ENCODE measurements at places on chromosomes 7 and 10.

DNA sequence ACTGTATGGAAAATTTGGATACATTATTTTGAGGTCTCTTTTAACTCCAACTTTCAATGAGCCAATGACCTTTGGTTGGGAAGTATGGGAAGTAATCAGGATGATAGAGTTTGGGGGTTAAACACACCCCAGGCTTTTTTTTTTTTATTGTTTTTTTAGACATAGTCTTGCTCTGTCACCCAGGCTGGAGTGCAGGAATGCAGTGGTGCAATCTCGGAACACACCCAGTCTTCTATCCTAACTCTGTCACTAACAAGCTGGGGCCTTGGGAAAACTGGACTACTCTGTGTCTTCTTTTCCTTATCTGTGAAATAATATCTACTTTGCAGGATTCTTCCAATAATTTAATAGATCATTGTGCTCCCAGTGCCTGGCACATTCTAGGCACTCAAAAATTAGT lies 37.6 kb upstream of the AGBL3 start:
- DNase-seq, result no peak

- DNase-seq, result no peak
Observed at GRCh38 chr10:130492266-130492934, 356.2 kb downstream of the GLRX3 start.

- no peak for DNase-seq
Observed at GRCh38 chr7:66696774-66697191, 43.8 kb upstream of the RABGEF1 start.

DNA sequence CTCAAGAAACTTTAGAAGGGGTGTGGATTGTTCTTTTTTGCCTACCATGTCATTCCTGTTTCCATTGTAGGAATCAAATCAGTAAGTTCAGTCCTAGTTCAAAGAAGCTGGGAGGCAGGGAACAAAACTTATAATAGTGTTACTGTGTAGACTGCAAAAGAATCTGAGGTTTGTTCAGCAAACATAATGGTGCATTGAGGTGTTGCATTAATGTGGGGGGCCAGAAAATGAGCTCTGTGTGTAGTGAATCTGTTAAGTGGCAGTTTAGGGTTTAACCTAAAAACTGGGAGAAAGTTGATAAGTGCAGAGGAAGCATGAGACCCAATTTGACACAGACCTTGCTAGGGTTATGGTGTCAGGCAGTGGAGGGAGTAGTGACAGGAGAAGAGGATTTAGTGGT lies 197.7 kb downstream of the SUGCT start:
- no peak for DNase-seq

GRCh38 chr10:52597189-52597863 lies 175.3 kb downstream of the MBL2 start:
- no peak for DNase-seq

DNA sequence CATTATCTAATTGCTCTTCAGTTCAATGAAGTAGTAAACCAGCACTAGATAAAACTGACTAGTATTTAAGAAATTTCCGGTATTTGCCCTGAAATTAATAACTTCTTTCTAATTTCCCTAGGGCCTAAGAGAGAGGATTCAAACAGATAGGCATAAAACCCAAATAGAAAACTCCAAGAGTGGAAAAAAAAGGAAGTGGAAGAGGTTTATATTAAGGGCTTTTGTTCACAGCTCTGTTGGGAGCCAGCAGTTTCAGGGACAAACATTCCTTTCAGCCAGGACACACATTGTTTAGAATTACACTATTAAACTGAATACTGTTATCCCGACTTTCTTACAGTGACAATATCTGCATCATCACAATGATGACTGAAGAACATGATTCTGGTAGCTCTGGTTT lies 3.6 kb downstream of the ODAD2 start:
- no peak for DNase-seq

DNA sequence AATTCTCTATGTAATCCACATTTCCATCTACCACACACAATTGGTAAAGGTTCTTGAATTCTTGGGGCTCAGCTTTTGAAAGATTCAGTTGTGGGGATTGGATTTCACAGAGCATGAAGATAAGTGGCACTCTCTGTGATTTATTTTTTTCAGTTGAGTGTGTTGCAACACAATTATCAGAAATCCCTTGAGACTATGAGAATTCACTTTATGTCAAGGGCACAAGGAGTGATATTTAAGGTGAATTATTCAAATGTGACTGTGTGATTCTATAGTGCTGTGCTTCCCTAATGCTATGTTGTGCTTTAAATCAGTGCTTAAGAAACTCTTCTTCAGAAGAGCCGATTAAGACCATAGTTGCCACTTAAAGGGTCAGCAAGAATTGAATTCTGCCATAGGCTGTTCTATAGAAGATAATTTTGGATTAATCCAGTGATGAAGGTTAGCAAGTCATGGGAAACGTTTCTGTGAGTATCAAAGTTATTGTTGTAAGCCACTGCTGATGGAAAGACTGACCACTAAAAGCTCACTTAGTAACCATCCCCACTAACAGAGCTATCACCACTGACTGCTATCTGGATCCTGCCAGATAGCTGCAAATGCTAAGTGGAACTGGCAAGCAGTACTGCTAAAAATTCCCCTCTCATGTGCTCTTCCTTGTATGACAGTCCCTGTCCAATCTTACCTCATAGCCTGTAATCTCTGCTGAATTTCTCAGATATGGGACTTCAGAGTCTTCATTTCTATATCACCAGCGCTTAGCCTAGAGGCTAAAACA lies 134.0 kb upstream of the SEMA3D start:
- no peak for DNase-seq

GRCh38 chr10:93313798-93314197 lies 168.3 kb downstream of the MYOF start:
- no peak for DNase-seq

DNA sequence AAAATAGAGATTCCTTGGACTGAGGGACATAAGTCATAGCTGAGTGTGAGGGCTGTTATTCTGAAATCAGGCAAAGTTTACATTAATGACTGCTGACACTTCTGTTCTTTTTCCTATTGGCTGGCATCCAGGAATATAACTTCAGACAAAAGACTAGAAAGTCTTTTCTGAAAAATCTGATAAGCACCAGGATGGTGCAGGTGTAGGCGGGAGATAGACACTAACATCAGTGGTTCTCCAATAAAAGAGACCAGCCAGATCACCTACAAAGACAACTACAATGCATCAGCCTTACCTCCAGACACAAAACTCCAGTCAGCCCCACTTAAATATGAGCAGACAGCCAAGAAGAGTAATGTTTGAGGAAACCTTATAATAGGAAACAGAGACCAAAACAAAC lies 168.3 kb upstream of the LRGUK start:
- no peak for DNase-seq

GRCh38 chr7:18429547-18429946 lies 66.0 kb upstream of the HDAC9 start:
- DNase-seq, result peak; percentile 55

- no peak for DNase-seq
Observed at GRCh38 chr7:101378751-101379174, 16.1 kb downstream of the COL26A1 start.

DNA sequence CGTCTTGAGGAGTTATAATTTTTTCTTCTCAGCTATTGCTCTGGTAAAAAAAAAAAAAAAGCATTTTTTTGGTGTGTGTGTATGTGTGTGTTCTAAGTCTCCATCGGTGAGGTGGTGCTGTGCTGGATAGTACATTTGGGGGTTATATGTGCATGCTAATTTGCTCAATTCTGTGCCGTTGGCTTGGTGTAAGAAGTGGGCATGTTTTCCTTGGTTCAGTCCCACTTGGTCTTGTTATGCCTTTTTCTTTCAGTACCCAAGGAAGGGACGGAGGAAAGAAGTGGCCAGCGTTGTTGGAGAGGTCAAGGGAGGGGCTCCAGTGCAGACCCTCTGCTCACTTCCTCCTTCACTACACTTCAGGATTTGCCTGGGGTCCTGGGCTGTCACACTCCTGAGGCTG lies 20.4 kb downstream of the LRMDA start:
- DNase-seq, result no peak

GRCh38 chr7:130882396-130882795 lies 148.4 kb upstream of the KLF14 start:
- DNase-seq, result no peak

GRCh38 chr7:103124429-103124979 lies 24.4 kb downstream of the NAPEPLD start:
- DNase-seq, result no peak

DNA sequence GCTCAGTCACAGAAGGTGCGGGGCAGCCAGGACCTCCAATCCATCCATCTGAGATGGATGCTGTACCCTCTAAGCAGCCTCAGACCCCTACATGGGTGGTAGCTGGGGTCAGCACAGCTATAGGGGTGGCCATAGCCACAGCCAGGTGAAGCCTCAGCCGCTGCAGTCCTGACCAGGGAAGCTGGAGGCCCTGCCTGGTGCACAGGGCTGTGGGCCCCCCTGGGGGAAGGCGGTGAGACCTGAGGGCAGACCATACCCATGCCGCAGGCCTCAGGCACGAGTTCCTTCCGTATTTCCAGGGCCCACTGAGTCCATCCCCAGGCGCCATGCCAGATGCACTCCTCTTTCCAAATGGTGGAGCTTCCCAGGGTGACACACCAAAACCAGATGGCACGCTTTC lies 96.6 kb upstream of the KDM7A start:
- DNase-seq, result no peak

GRCh38 chr7:125127304-125127703 lies 197.7 kb upstream of the POT1 start:
- DNase-seq, result no peak

DNA sequence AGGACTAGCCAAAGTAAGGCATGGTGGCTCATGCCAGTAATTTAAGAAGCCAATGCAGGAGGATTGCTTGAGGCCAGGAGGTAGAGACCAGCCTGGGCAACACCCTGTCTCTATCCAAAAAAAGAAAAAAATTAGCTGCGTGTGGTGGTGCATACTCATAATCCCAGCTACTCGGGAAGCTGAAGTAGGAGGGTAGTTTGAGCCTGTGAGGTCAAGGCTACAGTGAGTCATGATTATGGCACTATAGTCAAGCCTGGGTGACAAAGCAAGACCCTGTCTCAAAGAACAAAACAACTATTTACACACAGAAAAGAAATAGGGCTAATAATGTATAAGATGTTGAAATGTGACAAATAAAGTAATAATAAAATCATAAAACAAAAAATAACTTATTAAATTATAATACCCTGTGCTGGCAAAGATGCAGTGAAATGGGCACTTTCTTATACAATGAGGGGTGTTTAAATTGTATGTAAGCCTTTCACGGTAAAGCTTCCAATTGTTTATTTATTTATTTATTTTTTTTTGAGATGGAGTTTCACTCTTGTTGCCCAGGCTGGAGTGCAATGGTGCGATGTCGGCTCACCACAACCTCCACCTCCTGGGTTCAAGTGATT lies 175.2 kb downstream of the TPST1 start:
- DNase-seq, result no peak

GRCh38 chr7:23129036-23129435 lies 23.5 kb downstream of the KLHL7 start:
- DNase-seq, result no peak

DNA sequence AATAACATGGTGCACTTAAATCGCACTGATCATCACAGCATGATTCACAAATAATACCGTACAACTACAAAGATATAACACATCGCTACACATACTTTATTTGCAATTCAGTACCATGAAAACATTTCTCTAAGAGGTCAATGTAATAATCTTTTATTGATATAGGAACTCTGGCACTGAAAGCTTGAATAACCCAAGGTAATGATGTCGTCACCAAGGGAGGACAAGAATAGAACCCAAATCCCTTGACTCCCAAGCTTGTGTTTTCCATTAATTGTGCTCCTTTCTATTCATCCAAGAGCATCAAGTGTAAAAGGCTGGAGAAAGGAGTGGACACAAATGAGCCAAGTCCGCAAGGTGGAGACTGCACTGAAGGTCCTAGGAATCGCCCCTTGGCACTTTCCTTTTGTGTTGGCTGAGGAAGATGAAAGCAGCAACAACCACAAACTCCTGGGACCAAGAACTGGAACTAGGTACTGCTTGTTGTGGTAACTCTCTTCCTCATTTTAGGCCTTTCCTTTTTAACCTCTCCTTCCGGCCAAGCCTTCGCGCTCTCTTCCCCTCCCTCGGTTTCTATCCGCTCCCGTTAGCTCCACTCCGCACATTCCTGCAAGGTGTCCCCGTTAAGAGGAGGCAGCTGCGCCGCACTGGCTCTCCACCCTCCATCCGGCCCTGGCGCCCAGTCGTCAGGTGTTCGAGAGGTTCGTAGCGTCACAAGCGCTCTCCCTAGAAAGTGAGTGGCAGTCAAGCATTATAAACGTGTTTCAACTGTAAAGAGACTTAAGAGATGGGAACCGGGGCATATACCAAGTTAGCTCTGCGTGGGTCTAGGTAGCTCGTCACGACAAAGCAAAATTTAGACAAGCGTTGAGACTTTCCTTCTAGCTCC lies 1.0 kb upstream of the CBLL1 start:
- DNase-seq, result no peak

DNA sequence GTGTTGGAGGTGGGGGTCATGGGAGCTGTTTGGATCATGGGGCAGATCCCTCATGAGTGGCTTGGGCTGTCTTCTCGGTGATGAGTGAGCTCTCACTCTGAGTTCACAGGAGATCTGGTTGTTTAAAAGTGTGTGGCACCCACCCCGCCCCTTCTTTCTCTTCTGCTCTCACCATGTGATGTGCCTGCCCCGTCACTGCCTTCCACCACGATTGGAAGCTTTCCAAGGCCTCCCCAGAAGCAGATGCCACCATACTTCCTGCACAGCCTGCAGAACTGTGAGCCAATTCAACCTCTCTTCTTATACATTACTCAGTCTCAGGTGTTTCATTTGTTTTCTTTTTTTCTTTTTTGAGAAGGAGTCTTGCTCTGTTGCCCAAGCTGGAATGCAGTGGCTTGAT lies 170.0 kb downstream of the PTPN20 start:
- DNase-seq, result no peak

DNA sequence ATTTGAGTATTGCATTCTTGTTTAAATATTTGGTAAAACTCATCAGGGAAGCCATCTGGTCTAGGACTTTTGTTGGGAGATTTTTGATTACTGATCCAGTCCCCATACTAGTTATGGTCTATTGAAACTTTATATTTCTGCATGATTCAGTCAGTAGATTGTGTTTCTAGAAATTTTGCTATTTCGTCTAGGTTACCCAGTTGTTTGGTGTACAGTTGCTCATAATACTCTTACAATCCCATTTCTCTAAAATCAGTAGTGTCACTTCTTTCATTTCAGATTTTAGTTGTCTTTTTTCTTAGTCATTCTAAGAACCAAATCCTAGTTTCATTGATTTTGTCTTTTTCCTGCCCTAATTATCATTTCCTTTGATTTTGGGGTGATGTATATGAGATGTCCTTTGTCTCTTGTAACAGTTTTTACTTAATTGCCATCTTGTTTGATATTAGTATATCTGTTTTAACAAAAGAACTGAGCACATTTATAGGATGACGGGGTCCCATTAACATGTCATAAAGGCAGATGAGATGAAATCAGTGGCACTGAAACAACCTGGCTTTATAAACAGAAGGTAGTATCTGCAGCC lies 7.9 kb downstream of the MALSU1 start:
- no peak for DNase-seq

GRCh38 chr7:82423446-82423845 lies 20.1 kb downstream of the CACNA2D1 start:
- DNase-seq, result no peak

- no peak for DNase-seq
Observed at GRCh38 chr10:33414841-33415240, 80.4 kb upstream of the NRP1 start.
